Activated CD4-positive, alpha-beta T cell treated with anti-CD3 and anti-CD28 coated beads, Interleukin-2, amount 10 ng/mL, durations not matched to agents 7 days and 5 days (primary cell): ENCODE measurements at places on chromosomes 4 and X.

DNA sequence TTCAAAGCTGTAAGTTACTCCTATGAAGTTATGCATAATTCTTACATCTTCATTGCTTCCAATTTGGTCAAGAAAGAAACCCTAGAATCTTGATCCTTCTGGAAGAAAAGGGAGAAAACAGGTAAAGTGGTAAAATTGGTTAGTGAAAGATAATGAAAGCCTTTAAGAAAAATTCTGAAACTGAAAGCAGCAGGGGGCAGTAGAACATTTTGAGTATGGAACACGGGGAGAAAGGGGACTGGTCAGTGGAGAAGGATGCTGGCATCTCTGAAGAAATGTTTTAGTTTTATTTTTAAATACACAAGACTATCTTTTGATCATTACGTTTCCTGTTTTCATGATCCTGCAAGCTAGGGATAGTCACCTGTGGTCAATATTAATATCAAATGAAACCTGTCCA is 54.3 kb downstream of the SLIT2 start:
- no peak for DNase-seq

DNA sequence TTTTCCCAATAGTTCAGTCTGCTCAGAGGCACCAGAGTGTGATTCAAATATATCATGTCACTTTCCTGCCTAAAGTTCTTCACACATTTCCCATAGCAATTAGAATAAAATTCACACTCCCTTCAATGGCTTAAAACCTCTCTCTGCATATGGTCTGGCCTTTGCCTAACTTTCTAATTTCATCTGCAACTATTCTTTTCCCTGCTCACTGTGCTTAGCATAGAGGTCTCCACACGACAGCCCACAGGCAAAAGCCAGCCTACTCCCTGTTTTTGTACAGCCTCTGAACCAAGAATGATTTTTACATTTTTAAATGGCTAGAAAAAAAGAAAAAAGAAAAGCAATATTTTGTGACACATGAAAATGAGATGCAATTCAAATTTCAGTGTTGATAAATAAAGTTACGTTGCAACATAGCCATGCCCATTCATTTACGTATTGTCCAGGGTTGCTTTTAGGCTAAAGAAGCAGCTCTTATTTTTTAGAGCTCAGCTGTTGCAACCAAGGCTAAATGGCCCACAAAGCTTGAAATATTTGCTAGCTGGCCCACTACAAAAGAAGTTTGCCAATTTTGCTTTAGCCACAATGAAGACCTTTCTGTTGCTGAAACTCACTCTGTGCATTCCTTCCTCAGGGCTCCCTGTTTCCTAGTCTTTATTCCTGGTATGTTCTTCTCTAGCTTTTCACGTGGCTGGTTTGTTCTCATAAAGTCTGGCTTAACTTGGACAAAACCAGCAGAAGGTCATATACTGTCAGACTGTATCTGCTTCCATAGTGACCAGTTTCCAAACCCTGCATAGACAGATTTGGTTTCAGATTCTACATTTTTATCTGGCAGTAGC is 26.6 kb upstream of the IRF2 start:
- no peak for DNase-seq

DNA sequence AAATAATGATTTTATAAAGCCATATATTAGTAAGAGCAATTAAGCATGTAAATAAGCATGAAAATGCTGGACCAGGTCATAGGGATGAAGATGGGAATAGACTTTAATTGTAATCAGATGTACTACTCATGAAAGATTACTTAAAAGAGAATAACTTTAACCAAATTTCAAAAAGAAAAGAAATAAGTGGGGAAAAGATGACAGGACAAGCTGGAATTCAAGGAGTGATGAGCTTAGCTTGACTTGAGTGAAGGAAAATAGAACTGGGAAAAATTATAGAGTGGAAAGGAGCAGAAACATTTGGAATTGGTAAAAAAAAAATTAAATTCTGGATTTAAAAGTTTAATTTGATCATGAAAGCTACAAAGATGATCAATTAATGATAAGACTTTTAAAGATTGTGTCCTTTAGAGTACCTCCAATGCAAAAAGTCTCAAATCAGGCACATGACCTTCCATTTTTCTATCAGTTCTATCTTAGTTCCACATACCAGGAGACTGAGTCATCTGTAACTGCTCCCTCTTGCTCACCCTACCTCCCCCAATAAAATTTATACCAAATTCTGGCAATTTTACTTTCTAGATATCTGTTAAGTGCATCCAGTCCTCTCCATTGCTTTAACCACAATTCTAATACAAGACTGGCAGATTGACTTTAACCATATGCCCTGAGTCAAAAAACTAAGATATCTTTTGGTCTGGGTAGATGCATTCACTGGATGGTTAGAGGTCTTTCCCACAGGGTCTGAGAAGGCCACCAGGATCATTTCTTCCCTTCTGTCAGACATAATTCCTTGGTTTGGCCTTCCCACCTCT is 56.4 kb upstream of the SLIT2 start:
- DNase-seq, result no peak

GRCh38 chr4:41746025-41746439 is 2.5 kb downstream of the PHOX2B start:
- DNase-seq, result no peak

DNA sequence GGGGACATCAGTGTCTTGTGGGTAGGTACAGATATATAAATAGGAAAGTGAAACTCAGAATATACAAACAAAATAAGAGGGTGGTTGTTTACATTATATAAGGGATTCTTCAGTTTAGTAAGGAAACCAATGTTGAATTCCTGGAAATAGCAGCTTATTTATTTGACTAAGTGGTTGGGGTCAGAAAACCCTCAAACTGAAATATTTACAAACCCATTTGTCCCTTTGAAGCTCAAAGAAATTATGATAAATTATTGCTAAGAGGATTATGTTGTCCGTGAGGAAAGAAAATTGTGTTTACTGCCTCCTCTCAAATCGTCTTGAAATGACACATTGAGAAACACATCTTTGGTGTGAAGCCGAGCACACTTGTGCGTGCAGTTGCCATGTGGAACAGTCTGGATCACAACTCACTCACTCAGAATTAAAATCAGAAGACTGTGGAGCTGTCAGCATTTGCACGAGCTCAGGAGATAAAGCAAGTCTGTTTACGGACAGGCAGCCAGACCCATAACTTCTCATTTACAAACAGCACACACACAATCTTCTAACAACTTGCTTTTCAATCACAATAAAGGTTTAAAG is 46.8 kb upstream of the SETD7 start:
- no peak for DNase-seq

DNA sequence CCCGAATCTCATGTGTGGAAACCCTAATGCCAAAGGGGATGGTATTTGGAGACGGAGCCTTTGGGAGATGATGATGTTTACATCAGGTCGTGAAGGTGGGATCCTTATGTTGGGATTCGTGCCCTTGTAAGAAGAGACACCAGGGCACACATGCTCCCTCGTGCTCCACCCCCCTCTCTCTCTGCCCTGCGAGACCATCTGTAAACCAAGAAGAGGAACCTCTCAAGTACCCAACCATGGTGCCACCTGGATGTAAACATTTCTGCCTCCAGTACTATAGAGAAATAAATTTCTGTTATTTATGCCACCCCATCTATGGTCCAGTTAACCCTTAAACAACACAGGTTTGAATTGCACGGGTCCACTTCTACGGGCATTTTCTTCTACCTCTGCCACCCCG is 179.4 kb downstream of the DHRSX start:
- DNase-seq, result no peak

- DNase-seq, result no peak
These were observed at the start of gene GBA3 for GRCh38 chr4:22692736-22693135. Gene GBA3, plus strand, starts transcription at chr4:22692937.

DNA sequence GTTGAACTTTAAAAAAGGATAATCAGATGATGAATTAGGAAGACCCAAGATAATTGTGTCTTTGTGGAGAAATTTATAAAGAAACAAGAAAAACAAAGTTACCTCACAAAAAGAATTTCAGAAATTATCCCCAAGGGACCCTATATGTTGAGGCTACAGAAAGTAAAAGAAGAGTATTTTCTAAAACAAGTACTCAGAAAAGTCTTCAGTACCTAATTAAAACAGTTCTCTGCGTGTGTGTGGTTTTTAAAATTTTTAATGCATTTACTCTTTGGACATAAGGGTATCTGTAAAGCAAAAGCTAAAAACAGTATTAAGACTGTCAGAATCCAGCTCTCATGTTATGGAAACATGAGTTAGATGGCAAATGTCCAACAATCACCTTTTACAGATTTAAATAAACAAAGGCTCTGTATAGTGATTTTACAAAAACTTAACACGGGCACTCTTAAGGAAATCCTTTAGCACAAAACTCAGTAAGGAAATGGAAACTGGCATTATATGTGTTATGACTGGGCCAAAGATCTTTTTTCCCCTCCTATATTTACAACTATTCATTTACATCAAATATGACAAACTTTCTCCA is 187.5 kb downstream of the NSUN7 start:
- no peak for DNase-seq

DNA sequence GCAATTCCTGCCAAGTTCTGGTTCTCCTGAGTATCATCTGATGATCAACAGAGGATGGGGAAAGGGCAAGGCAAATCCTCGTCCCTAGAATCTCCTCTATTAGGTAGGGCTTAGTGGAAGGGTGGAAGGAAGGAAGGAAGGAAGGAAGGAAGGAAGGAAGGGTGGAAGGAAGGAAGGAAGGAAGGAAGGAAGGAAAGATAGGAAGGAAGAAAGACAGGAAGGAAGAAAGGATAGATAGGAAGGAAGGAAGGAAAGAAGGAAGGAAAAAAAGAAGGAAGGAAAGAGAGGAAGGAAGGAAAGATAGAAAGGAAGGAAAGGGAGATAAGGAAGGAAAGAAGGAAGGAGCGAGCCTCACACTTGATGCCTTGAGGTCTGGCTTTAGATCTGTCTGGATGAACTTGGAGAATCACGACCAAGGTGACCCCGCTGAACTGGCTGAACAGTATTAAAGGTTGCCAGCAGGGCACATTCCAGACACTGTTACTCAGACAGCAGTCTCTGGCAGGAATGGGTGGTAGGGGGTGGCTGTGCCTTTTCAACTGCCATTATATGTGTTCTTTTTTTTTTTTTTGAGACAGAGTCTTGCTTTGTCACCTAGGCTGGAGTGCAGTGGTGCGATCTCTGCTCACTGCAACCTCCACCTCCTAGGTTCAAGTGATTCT is 57.1 kb downstream of the MAP7D2 start:
- DNase-seq, result no peak

DNA sequence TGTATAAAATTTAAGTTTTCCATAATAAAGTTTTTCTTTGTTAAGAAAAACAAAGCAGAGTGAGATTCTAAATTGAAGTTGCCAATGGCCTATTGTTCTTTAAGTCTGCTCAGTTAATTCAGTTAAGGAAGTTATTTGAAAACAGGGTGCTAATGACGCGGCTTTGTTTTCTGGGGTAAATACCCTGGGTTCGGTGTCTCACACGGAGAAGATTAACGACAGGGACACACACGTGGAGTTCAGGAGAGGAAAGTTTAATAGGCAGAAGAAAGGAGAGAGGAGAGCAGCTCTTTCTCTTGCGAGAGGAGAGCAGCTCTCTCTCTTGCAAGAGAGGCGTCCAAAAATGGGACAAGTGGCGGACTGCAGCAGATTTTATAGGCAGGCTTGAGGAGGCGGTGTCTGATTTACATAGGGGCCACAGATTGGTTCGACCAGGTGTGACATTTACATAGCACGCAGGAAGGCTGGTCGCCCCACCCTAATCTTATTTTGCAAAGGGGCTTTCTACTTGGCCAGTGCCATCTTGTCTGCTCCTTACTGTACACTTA is 9.6 kb downstream of the CA5B start:
- DNase-seq, result no peak

- no peak for DNase-seq
These were observed 5.3 kb upstream of the CFP start for GRCh38 chrX:47634871-47635575.

DNA sequence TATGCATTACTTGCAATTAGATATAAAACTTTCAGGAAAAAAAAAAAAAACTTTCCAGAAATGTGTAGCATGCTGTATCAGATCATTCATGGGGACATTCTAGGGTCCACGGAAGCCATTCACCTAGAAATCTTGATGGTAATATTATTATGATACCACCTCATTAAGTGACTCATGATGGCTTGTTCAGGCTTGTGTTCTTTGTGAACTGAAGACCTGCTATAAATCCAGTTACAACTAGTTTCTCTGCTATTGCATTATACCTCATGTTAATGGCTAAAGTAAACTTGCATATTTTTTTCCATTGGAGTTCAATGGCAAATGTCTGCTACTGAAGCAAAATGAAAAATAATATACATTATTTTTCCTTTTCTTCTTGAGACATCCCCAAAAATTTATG is 35.3 kb upstream of the PTPN13 start:
- DNase-seq, result no peak

- DNase-seq, result no peak
These were observed 53.8 kb downstream of the MTNR1A start for GRCh38 chr4:186501554-186501953.

DNA sequence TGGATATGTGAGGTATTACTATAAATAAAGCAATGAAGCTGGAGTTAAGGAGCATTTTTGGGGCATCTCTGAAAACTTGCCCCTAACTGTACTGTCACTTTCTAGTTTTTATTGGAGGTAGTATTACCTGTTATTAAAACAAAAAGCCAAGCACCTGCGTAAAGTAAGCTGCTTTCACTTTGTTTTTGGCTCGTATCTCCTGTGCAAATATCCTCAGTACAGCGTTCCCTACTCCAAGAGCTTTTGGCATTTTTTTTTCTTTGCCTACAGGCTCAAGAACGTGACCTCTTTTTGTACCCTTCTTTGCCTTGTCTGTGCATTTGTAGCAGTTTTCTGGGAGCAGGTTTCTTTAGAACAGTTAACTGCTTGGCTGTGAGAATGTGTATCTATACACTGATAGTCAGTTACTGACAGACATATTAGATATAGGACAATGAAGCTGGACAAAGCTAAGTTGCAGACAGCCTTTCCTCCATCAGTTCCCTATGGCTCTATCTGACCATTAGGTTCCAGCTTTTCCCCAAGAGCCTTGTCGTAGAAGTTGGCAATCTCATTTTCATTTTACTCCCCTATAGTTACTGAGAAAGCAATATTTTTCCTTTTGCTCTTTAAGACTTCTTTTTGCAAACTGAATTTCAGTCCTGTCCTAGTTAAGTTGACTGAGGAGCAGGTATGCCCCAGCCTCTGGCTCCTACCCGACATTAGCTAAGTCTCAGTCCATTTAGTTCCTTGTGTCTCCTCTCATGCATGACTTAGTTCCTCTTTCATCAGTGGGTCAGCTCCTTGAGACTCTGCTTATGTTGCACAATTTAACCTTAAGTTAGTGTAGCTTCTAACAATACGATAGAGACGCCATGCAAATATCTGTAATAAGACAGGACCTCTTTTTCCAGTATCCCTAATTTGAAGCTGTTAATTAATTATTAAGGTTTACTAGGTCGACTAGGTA is 71.5 kb upstream of the HPRT1 start:
- DNase-seq, result no peak
